ENCODE measurements at places on chromosomes 16 and 17.

DNA sequence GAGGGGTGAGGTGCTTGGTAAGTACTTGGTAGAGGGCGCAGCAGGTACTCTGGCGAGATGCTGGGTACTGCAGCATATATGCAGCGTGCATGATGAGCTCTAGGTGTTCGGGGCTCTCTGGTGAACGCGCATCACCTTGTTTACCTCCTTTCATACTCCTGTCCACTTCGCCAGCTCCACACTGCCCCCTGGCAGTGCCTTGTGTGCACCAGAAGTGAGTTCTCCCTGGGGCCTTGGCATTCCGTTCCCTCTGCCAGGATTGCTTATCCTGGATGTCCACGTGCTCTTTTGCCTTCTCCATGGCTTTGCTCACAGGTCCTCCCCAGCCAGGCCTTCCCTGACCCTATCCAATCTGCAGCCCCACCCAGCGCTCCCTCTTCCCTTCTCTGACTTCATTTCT is 154.2 kb downstream of the MRM1 start:
- no peak for DNase-seq

- no peak for DNase-seq
These were observed 35.3 kb downstream of the SOCS3 start for GRCh38 chr17:78324391-78325075.

DNA sequence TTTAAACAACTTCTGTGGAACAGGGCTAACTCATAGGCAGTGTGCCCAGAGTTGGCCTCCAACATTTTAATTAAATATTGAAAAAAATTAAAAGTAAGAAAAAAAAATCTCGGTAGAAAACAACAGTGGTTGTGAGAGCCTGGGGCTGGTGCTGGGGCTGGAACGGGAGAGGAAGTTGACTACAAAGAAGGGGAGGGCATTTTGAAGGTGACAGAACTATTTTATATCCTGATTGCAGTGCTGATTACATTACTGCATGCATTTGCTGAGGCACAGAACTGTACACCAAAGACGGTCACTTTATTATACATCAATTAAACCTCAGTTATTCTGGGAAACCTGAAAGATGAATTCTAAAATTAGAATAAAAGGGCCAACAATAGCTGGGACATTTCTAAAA is 142.5 kb downstream of the PARN start:
- DNase-seq, result no peak

DNA sequence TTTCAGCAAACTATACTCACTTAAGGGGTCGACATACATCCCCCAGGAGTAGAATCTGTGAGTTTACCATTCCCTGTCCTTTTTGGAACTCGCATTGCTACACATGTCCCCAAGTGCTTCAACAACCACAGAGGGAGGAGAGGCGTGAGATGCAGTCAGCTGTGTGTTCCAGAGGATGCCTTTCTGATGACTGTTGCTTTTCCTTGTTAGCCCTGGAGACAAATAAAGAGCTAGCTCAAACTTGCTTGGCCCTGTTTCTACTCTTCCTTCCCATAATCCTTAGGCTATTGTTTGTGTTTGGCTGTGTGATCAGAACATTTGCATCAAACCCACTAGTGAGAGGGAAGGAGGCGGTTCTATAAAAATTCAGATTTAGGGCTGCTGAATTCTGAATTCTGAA is 264.0 kb downstream of the ENGASE start:
- DNase-seq, result peak; percentile 6

GRCh38 chr16:24851700-24852099 is 5.9 kb downstream of the SLC5A11 start:
- DNase-seq, result no peak

DNA sequence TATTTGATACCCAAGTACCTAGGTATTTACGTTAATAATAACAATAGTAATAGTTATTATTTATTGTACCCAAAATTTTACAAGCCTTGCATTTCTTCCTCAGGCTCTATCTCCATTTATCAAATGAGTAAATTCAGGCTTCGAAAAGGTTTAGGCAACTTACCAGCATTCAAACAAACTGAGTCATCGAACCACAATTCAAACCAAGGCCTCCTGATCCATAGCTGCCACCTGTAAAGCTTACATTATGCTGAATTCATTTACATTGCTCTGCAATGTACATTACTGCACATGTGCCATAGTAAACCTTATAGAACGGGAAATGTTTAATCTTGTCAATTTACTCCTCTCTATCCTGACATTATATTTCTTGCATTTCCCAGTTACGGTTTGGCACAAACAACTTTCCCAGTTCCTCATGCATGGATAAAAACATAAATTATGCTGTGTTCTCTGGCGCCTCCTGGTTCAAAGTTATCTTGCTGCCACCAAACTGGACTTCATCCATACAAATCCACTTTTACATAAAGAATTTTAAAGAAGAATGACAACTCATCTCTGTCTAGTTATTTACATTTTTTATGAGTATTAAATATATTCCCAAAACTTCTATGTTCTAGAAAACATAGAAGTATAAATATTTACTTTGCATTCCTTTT is 360.6 kb upstream of the SOX9 start:
- no peak for DNase-seq

- DNase-seq, result no peak
These were observed 39.4 kb upstream of the PHB1 start for GRCh38 chr17:49454050-49454449.

GRCh38 chr16:1308036-1308976 is 1.1 kb upstream of the UBE2I start:
- DNase-seq, result no peak

DNA sequence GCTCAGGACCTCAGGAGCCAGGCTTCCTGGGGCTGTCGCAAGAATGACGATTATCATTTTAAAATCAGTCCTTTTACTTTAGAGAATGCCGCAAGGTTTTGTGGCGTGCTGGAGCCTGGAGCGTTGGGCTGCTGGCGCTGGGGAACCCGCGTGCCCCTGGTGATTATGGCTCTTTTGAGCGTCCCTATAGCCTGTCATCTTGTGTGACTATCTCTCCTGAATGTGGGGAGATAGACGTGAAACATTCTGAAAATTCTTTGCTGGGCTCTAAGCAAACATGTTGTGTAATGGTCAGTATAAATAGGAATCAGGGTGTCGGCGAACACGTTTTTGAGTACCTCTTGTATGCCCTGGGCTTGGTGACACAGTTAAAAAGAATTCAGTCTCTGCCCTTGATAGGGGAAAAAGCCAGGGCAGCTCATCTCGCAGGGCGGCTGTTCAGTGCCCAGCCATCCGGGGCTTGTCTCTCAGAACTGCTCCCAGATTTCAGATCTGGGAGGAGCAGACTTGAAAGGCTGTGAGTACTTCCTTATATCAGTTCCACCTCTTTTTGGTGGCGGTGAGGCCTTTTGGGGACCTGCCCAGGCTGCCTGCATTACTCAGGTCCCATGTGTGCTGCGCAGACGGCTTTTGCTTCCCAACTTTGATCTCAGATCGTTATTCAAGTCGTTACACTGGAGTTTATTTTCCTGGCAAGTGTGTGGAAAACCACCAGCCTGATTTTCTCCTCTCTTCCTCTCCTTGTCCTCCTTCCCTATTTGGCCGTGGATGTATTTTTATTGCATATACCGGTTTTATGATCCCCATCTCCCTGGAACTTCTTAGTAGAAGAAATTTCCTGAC is 973 bp downstream of the SLC7A6 start:
- DNase-seq, result peak; percentile 44

- DNase-seq, result no peak
These were observed 17.2 kb downstream of the PSMD11 start for GRCh38 chr17:32461498-32461852.

GRCh38 chr17:78678222-78678557 is 101.0 kb upstream of the DNAH17 start:
- DNase-seq, result no peak

- DNase-seq, result no peak
These were observed 24.0 kb downstream of the MXRA7 start for GRCh38 chr17:76686538-76687297.

GRCh38 chr16:47250983-47251382 is 107.2 kb upstream of the NETO2 start:
- DNase-seq, result no peak

DNA sequence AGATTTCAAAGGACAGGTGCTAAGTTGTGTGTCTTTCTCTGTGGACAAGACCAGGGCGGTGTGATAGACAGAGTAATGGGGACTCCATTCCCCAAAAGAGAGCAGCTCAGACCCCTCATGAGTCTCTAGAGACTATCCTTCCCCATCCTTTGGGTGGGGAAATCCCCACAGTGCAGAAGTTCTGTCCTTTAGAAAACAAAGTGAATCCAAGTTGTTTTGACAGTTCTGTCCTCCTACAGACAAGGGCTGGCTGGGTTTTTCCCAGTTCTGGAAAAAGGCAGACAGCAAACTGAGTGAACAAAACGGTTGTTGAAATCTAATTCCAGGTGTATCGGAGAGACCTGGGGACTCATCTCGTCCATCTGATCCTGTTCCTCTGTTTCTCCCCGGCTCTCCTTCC is 11.0 kb upstream of the HAS3 start:
- DNase-seq, result no peak

DNA sequence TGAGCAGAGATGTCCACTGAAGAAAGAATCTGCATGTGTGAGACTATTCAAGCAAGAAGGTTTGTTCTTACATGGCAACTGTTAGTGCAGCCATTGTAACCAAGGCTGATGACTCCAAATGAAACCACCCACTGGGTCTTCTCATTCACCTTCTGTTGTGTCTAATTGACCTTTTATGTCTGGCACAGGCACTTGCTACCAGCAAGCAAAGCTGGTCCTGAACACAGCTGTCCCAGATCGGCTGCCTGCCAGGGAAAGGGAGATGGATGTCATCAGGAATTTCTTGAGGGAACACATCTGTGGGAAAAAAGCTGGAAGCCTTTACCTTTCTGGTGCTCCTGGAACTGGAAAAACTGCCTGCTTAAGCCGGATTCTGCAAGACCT is 3.6 kb downstream of the CDC6 start:
- DNase-seq, result no peak

DNA sequence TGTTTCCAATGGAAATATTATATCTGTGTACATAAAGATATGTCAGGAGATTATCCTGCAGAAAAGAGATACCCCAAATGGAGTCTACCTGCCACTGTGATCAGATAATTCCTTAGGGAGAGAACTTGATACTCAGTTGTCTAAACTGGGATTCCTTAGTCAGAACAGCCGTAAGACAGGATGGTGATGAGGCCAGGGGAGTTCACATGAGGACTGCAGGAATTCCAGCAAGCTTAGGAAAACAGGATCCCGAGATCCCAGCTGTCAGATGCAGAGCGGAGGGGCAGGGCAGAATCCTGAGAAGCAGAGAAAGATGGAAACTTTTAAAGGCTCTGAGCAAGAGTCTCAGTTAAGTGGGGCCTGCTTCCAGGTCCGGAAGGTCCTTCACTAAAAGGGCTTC is 4.7 kb downstream of the KRABD2 start:
- no peak for DNase-seq

GRCh38 chr17:14752011-14752410 is 451.1 kb downstream of the HS3ST3B1 start:
- DNase-seq, result no peak

- DNase-seq, result no peak
These were observed 7.9 kb downstream of the DDX19B start for GRCh38 chr16:70306880-70307279.

DNA sequence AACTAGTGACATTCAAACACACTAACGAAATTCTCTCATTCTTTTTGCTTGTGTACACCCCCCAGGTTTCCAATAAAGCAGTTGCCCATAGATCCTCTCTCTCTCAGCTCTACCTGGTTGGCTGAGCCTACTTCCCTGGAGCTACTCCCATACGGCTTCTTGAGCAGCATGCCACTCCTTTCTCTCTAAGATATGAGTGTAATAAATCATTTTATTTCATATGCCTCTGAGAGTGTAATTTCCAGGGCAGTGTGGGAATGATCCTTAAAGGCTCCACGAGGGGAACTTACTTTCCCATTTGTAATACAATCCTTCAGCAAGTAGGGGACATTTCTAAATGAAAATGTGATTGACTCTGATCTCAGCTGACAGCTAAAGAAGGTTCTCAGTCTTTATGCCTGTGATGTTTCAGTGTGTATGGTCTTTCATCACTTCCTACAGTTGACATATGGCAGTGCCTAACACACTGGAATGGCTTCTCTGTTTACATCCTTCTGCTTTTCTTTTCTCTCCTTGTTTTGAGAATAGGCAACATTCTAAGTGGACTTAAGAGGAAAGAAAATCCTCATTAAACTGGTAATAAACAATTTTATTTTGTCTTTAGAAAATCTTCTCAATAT is 1194.3 kb upstream of the CDH8 start:
- no peak for DNase-seq

- DNase-seq, result no peak
These were observed 4.6 kb upstream of the ZFHX3 start for GRCh38 chr16:73052576-73052975.

DNA sequence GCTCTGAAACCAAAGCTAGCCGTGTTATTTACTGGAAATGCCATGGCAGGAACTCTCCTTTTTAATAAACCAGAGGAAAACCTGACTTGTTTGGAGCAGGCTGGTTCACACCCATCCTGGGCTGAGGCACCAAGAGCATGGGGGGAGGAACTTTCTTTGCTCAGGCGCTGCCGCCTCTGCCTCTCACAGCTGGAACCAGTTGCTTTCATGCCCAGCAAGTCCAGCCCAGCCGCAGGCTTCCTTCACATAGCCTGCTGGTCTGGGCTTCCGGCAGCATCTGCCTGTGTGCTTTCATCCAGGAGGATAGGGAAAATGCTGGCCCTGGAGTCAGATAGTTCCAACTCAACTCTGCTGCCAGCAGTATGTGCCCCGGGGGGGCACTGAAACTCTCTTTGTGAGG is 88.1 kb upstream of the ASIC2 start:
- no peak for DNase-seq

DNA sequence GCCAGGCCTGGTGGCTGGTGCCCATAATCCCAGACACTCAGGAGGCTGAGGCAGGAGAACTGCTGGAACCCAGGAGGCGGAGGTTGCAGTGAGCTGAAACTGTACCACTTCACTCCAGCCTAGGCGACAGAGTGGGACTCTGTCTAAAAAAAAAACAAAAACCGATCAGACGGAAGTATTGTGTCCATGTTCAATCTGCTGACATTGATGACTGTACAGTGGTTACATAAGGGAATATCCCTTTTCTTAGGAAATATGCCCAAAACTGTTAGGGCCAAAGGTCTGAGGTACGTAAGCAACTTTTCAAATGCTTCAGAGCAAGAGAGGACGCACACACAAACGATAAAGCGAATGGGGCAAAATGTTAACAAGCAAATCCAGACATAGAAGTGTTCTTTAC is 69.8 kb upstream of the DNAH17 start:
- no peak for DNase-seq

DNA sequence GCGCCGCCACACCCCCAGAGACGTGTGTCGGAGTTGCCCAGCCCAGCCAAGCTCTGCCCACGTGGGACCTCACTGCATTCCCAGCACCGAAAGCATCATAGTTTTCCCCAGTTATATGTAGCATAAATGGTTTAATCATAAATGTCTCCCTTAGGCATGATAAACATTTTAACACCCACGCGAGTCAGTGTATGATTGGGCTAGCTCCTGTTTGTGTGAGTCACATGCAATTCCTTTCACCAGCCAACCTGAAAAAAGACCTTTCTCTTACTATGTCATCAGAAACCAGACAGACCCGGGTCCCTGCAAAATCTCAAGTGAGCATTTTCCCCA is 9.2 kb downstream of the TAF1C start:
- peak; percentile 54 for DNase-seq

Data from epithelial cell of proximal tubule (primary cell).